ENCODE measurements at places on chromosomes 3 and 15.
A peak's percentile ranks its signal among the peaks of the same experiment; 100 is the strongest.

DNA sequence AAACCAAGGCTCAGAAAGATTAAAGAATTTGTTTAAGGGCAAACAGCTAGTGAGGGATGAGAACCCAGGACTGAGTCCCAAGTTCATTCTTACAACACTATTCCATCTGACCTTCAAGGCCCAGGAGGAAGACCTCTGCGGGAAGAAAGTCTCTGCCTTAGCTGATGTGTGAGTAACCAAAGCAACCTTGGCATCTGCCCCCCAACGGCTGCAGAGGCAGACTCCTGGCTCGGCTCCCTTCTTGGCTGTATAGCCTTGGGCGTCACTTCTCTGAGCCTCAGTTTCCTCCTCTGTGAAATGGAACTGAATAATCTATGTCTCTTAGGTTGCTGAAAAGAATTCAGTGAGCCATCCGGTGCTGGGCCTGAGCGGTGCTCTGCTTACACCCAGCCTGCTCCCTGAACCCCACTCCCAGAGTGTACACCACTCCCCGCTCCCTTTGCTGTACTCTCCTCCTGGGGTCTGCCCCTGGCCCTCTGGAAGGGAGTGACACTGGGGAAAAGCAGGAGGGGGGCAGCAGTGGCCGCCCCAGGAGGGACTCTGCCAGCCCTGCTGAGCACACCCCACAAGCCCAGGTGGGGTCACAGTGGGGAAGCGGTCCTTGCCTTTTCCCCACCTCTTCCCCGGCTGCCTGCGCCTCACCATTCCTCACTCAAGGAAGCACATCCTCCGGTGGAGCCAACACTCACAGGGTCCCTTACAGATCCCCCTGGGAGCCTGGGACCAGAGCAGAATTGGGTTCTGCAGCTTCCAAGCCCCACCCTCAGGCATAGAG lies 97.3 kb downstream of the IQSEC1 start:
- no peak for DNase-seq

- DNase-seq: no peak
These were observed 204.8 kb upstream of the TSC22D2 start for GRCh38 chr3:150203273-150203672.

- DNase-seq: peak; percentile 49
These were observed 21.7 kb upstream of the GMNC start for GRCh38 chr3:190883973-190884832.

GRCh38 chr3:30355622-30356021 lies 250.8 kb upstream of the TGFBR2 start:
- no peak for DNase-seq
